ENCODE measurements at places on chromosomes 11 and 22.

DNA sequence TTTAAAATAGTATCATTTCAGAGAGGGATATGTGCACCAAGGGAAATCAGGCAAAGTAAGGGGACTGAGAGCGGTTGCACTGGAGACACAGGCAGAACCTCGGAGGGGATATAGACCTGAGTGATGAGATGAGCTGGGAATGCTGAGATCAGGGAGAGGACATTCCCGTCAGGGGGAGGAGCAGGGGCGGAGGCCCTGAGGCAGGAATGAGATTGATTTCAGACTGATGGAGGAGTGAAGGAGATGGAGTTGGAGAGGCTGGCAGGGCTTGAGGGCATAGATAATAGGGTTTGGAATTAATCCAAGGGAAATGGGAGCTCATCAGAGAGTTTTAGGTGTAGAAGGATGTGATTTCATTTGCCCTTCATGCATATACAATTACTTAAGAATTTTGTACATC lies 13.2 kb downstream of the CD6 start:
- no peak for DNase-seq

- DNase-seq, result no peak
These were observed 18.1 kb downstream of the JHY start for GRCh38 chr11:122900587-122901202.

DNA sequence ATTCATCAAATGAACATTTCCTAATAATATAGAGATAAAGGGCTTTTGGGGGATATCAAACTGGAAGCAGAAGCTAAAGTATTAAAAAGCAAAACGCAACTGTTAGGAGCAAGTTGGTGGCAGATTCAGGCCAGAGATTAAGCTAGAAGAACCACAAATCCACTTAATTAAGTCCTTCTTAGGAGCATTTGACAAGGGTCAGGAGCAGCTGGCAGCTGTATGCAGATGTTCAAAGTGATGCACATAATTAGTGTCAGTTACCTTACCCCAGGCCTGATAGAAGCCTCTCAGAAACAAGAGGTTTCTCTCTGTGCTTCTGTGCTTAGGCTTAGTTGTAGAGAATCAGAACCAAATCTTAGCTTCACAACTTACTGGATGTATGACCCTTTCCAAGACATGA lies 546.5 kb upstream of the ANO5 start:
- DNase-seq, result no peak

DNA sequence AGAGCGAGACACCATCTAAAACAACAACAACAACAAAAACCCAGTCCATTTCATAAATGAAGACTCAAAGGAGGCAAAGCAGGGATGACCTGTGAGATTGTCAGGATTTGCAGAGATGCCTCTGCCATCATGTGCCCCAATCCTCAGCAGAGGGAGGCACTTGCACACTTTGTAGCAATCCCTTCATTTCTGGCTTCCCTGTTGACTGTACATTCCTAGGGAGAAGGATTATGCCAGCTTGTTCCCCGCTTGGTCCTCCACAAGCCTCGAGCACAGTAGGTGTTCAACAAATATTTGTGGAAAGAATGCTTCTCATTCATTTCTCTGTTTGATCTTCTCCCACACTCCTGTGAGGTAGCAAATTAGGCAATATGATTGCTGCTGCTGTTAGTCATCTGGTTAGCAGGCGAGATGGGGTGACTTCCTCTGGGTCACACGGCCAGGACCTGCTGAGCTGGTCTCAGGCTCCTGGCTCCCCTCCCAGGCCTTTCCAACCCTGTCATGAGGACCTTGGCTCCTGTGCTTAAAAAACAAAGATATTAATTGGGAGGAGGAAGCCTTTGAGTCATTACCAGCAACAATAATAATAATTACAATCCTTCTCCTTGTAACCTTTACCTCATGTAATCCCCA lies 34.1 kb downstream of the LIF start:
- DNase-seq, result peak; percentile 72

DNA sequence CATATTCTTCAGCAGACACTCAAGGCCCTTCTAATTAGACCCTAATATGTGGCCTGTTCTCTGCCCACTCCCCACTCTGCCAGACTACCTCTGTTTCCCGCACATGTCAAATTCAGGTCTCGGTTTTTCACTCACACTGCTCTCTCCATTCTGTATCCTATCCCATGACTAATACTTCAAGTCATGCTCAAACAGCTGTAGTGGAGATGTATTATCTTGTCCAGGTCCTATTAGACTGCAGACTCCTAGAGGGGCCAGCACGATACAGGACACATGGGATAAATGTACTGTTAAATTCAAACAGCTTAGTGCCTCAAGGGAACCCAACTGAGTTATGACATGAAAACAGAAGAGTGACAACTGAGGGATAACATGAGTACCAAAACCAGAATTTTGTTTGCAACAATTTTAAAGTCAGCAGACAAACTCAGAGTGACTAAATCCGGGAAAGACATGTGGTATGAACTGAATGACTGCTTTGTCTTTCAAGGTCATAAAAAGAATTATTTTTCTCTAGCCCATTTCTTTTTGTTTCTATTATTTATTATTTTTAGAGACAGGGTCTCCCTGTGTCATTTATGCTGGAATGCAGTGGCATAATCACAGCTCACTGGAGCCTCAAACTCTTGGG lies 20.5 kb downstream of the ATP6V1E1 start:
- no peak for DNase-seq

DNA sequence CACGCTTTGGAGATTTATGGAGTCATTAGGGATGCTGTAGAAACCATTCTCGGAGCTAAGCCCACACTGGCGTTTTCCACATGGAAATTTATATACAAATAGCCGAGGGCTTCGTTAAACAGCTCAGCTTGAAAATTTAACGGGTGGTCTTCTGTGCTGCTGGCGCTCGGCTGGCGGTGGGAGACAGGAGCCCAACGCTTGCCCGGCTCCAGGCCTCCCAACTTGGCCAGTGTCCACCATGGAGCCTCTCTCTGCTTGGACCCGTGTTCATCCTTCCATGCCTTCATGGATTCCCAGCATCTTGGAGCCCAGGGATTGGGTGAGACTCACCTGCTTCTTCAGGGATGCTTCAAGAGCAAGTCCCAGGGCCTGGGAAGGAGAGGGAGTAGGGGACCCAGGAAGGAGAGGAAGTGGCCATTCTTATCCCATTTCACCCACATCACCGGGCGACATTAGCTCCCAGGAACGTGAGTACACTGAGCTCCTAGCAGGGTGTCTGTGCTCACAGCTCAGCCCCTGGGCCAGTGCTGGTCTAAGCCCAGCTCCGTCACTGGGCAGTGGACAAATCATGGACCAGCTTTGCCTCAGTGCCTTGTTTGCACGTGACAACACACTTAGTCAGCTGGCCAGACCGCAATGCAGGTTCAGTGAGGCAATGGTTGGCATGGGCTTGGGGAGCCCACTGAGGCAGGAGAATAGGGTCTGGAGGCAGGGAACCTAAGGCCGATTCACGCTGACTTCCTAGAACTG lies 944.3 kb downstream of the BRD1 start:
- no peak for DNase-seq
